H9 (cell line): ENCODE measurements at places on chromosomes 4 and X.

- H3K27ac ChIP-seq: no peak overlapping the region
- peaks cover 6% of the 10 kb centered on the region for H3K36me3 ChIP-seq
- no peak overlapping the region for H3K4me3 ChIP-seq
Measured at GRCh38 chrX:39731735-39732134, 366.0 kb downstream of the BCOR start.

DNA sequence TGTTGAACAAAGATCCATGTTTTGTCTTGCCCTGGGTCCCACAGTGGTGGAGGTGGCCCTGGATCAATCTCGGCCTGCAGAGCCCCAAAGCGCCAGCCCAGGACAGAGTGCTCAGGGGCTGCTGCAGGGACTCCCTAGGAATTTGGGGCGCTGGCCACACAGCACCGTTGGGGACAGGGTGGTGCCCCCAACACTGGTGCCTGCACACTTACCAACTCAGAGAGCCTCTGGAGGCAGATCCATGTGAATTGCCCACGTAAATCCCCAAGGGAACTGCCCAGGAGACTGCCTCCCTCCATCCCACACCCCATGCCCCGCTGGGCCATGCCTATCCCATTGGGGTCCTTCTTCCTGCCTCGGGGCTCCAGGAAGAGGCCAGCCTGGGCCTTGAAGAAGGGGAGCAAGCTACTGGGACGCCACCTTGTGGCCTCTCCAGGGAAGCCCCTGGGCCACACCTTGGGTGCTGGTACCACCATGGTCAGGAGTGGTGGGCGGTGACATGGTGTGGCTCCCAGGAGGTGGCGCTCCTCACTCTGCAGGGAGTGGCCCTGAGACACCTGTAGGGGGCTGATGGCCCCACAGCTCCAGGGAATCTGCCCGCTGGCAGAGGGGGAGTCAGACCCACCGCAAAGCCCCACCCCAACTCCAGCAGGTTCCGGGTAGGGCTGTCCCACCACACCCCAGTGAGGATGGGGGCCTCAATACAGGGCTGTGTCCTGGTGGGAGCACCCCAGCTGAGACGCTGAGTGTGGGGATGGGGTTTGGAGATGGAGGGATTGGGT is 22.8 kb downstream of the CFAP99 start:
- no peaks in the 10 kb centered on the region for H3K27me3 ChIP-seq
- no peak overlapping the region for H3K27ac ChIP-seq
- peak; percentile 95 for DNase-seq
- H3K4me1 ChIP-seq: no peaks in the 10 kb centered on the region; the same call in 1 of the 2 replicates
- no peak overlapping the region for H3K4me3 ChIP-seq

DNA sequence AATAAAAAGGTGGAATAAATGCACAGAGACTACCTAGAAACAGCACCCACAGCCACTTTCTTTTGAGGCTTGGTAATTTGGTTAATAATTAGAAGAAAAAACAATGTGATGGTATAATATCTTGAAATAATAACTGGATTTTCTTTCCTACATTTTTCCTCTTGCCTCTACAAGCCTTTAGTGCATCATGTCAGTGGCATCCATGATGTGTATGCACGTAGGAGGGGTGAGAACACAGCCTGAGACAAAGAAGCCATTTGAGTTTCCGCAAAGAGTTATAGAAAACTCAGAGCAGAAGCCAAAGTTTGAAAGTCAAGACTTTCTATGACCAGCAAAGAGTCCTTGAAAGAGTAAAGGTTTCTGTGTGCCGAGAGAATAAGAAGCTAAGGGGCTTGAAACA is 461.3 kb downstream of the BCOR start:
- DNase-seq: no peak
- no peaks in the 10 kb centered on the region for H3K27me3 ChIP-seq
- H3K36me3 ChIP-seq: no peaks in the 10 kb centered on the region
- H3K4me3 ChIP-seq: no peak overlapping the region

- no peak overlapping the region for H3K4me3 ChIP-seq
- H3K4me1 ChIP-seq: no peaks in the 10 kb centered on the region
- DNase-seq: no peak
- no peaks in the 10 kb centered on the region for H3K27me3 ChIP-seq
- H3K36me3 ChIP-seq: no peaks in the 10 kb centered on the region
Measured at GRCh38 chr4:139767168-139767567, 101.5 kb downstream of the MGST2 start.

- H3K4me1 ChIP-seq: no peaks in the 10 kb centered on the region
- no peak overlapping the region for H3K4me3 ChIP-seq
- no peak for DNase-seq
- H3K36me3 ChIP-seq: no peaks in the 10 kb centered on the region
- H3K27ac ChIP-seq: no peak overlapping the region
- H3K27me3 ChIP-seq: no peaks in the 10 kb centered on the region
Measured at GRCh38 chrX:44010626-44011025, 37.4 kb upstream of the NDP start.

GRCh38 chrX:111191598-111191997 is 78.7 kb downstream of the CAPN6 start:
- H3K27ac ChIP-seq: no peak overlapping the region
- no peaks in the 10 kb centered on the region for H3K36me3 ChIP-seq
- H3K4me3 ChIP-seq: no peak overlapping the region
- no peaks in the 10 kb centered on the region for H3K4me1 ChIP-seq
- DNase-seq: no peak
- H3K27me3 ChIP-seq: no peaks in the 10 kb centered on the region

GRCh38 chr4:111879539-111879938 is 265.7 kb upstream of the FAM241A start:
- DNase-seq: no peak
- H3K27ac ChIP-seq: no peak overlapping the region
- no peaks in the 10 kb centered on the region for H3K27me3 ChIP-seq
- H3K4me1 ChIP-seq: no peaks in the 10 kb centered on the region

DNA sequence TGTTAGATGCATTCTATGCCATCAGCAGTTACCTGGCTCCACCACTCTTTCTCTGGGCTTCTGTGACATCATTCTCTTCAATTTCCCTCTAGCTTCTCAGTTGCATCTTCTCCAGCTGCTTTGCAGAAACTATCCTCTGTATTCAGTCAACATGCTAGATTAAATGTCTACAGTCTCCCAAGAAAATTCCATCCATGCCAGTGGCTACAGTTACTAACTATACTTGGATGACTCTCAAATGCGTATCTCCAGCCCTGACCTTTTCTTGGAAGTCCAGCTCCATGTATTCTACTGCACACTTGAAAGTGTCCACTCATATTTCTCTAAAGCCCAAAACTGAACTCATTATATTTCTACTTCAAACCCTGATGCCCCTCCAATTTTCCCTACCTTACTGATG is 232.3 kb upstream of the TENM3 start:
- no peak overlapping the region for H3K4me3 ChIP-seq
- no peaks in the 10 kb centered on the region for H3K27me3 ChIP-seq
- no peak for DNase-seq
- peaks cover 14% of the 10 kb centered on the region for H3K36me3 ChIP-seq

- H3K4me1 ChIP-seq: peaks cover 2% of the 10 kb centered on the region; the same call in 1 of the 2 replicates
- no peaks in the 10 kb centered on the region for H3K27me3 ChIP-seq
- no peaks in the 10 kb centered on the region for H3K36me3 ChIP-seq
- no peak for DNase-seq
- no peak overlapping the region for H3K4me3 ChIP-seq
Measured at GRCh38 chr4:113303315-113303714, 253.9 kb downstream of the ANK2 start.

DNA sequence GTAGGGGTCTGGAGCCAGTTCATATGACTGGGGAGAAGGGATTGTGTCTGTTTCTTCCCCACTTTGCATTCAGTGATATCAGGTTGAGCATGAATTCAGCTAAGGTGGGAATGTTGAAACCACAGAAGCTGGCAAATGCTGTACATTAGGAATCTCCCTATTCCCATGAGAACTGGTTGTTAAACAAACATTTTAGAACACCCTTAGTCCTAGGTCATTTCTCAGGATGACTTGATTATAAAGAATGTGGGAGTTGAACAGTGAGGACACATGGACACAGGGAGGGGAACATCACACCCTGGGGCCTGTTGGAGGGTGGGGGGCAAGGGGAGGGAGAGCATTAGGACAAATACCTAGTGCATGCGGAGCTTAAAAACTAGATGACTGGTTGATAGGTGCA is 62.6 kb upstream of the LIMCH1 start:
- DNase-seq: no peak
- no peak overlapping the region for H3K27ac ChIP-seq
- no peaks in the 10 kb centered on the region for H3K27me3 ChIP-seq
- H3K4me1 ChIP-seq: peaks cover 9% of the 10 kb centered on the region; the same call in 1 of the 2 replicates
- H3K36me3 ChIP-seq: no peaks in the 10 kb centered on the region

GRCh38 chr4:176448761-176449160 is 129.0 kb downstream of the SPCS3 start:
- no peaks in the 10 kb centered on the region for H3K4me1 ChIP-seq
- DNase-seq: no peak
- no peaks in the 10 kb centered on the region for H3K27me3 ChIP-seq
- H3K4me3 ChIP-seq: no peak overlapping the region; the same call in 2 of the 3 replicates
- H3K27ac ChIP-seq: no peak overlapping the region
- H3K36me3 ChIP-seq: no peaks in the 10 kb centered on the region

DNA sequence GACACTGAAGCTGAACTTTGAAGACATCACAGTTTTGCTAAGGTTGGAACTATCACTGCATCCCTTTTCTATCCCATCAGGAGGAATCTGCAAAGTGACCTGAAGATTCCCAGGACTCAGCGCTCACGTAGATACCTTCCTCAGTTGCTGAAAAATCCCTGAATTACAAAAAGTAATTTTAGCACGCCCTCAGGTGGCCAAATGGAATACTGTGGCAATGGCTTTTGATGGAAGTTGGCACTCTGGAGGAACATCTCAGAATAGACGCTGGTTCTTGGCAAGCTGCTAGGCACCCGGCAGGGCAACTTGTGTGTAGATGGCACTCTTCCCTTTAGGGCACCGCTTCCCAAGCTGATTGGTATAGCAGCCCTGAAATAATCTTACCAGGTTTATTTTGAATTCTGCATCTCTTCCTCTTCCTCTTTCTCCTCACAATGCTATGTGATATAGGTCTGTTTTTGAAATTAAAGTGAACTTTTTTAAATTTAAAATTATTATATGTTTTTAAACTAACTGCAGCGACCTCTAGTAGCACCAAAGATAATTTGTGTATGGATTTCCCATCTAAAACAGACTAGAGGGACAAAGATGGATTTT is 16.3 kb upstream of the ESX1 start:
- H3K27ac ChIP-seq: no peak overlapping the region
- H3K4me1 ChIP-seq: no peaks in the 10 kb centered on the region
- DNase-seq: peak; percentile 53
- H3K4me3 ChIP-seq: no peak overlapping the region
- H3K36me3 ChIP-seq: no peaks in the 10 kb centered on the region
- peaks cover 5% of the 10 kb centered on the region; the same call in 1 of the 2 replicates for H3K27me3 ChIP-seq
